ENCODE measurements at places on chromosomes 3 and 15.

DNA sequence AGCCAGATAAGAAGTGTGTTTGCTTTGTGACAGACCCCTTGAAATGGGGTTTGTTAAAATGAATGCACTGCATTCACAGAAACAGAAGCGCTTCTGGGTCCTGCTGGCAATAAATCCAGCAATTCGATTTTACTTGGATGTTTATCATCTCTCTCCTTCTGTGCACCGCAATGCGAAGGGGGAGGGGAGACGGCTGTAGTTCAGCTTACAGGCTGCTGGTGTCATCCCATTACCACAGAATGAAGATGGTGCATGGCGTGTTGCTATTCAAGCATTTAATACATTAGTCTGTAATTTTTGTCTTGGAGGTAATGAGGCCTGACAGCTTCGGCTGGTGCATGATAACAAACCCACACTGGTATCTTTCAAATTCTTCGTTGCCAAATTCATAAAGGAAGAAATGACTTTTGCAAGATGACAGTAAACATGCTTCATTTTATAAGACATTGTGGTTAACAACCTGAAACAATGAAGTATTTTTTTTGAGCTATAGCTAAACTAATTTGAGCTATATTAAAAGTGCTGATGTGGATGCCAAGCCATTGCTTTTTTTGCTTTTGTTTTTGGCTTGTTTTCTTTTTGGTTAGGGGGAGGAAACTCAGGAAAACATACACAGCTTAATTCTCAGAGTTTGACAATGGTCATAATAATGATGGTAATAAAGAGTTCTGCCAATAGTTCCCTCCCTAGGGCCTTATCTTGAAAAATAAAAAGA is 418.3 kb downstream of the OTOL1 start:
- no peak for DNase-seq

GRCh38 chr15:90037961-90038631 is 37.0 kb downstream of the ZNF710 start:
- no peak for DNase-seq

DNA sequence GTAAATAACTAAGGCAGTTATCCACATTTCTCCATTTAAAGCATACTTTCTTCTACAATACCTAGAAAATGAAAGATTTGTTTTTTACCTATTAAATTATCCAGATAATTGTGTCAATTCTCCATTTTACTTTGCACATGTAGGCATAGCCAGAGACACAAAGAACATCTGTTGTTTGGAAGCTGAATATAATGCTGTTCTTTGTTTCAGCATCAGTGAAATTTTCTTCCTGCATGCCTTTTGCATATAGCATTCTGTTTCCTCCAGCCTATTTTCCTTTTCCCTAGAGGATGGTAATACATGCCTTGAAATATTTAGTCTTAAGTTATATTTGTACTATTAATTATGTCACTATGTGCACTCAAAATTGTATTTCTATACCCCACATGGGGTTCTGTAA is 233.7 kb downstream of the CNTN6 start:
- DNase-seq: no peak

DNA sequence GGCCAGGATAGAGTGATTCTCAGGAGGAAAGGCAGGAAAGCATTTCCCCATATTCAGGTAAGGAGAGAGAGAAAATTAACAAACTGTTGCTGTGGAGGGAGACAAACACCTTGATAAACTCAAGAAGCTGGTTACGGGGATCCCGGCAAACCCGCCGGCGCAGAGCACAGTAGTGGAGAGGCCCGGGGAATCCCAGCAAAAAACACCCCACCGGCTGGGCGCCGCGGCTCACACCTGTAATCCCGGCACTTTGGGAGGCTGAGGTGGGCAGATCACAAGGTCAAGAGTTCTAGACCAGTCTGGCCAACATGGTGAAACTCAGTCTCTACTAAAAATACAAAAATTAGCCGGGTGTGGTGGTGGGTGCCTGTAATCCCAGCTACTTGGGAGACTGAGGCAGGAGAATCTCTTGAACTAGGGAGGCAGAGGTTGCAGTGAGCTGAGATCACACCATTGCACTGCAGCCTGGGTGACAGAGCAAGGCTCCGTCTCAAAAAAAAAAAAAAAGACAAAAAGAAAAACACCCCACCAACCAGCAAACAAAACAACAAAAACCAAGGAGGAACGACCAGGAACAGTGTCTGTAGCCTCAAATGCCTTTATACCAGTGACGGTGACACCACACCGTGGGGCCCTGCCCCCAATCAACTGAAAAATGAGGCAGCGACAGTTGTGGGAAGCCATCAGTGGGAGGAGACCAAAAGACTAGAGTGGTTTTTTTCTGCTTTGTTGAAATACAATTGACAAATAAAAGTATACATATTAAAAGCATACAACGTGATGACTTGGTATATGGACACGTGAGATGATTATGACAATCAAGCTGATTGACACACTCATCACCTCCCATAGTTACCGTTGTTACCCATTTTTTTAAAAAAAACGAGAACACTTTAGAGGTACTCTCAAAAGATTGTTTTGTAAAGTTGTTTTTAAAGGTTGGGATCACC is 40.2 kb upstream of the IDH2 start:
- no peak for DNase-seq

DNA sequence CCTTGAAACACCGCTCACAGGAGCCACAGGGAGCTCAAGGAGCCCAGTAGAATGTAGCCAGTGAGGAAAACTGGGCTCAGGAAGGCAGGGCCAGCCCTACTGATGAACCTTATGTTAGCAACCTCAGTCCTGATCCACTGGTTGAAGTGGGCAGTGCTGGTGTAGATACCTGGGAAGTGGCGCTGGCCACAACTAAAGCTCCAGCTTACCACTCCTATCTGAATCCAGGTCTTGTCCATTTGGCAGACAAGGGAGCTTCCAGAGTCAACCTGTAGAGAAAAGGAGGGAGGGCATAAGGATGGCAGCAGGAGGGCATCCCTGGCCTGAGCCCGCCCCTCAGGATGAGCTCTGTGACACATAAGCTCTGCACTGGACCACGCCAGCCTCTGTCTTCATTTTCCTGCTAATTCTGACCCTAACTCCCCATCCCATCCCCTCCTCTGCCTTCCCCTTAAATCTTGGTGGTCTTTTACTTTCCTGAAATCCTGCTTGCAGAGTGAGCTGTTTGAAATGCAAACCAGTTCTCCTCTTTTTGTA is 2.1 kb upstream of the PRSS50 start:
- no peak for DNase-seq
